NCI-H524 (cell line): ENCODE measurements at places on chromosomes 7 and 10.
A peak's percentile ranks its signal among the peaks of the same experiment; 100 is the strongest.

DNA sequence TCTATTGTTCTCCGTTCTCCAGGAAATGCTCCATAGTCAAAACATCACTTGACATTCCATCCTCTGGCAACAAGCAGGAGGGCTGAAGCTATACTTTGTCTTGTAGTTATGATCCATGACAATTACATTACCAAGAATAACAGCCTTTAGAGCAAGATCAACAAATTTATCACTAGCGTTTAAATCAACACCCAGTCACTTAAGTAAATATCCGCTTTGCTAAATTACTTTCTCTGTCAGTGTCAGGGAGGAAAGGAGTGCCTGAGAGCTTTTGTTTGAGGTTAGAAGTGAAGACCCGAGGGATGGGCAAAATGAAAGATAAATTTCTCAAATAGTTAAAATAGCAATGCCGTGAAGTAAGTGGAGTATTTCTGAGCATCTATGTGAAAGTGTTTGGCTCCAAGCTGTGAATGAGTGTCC lies 236.1 kb upstream of the BMPER start:
- no peak for DNase-seq

GRCh38 chr10:90644165-90644564 lies 213.7 kb downstream of the HTR7 start:
- no peak for DNase-seq

- no peak for DNase-seq
Observed at GRCh38 chr7:37957221-37957970, 37.0 kb downstream of the EPDR1 start.

GRCh38 chr10:86295351-86295750 lies 71.2 kb downstream of the GRID1 start:
- DNase-seq = no peak

DNA sequence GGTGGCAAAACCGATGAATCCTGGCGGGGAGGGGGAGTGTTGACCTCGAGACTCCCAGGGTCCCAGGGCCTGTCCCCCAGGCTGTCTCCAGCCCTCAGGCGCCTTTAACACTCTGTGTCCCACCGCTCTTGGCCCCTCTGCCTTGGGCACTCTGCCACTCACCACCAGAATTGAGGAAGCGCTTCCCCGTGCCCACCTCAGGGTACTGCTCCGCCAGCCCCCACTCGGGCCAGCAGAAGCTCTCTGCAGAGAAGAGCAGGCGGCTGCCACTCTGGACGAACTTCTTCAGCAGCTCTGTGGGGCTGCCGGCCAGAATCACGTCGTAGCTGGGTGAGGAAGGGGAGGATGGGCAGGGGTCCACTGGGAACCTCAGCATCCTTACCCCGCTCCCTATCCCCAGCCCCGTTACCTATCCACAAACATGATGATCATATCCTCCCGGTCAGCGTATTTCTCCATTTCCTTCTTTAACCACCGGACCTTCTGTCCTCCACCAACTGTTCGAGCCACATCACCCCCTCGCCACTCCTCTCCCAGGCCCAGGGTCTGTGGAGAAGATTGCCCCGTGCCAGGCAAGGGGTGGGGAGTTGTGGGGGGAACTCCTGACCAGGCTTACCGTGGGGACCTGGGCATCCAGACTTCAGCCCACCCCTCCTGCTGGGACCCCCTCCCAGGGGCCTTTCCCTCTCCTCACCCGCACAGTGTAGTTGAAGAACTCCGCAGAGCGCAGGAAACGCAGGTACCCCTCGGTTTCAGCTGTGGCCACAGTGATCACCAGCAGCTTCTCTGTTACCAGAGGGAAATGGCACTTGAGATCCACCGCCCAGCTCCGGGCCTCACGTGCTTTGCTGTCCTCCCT lies 1.2 kb downstream of the PLOD3 start:
- DNase-seq = no peak

DNA sequence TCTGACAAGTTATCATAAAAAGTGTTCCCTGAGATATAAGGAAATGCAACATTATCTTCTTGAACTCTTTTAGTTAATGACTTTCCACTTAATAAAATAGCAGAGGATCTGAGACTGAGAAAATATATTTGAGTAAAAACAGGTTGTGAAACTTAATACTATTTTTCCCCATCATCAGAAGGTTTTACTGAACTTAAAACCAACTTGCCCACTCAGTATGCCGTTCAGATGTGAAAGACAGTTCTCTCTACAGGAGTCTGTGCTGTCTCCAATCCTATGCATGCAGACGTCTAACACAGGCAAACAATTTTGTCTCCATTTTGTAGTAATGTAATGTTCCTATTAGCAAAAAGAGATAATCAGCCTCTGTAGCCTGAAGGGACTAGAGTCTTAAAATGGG lies 38.2 kb upstream of the CYP2C18 start:
- DNase-seq = no peak

- DNase-seq = no peak
Observed at GRCh38 chr7:41872966-41873365, 170.1 kb upstream of the INHBA start.

GRCh38 chr7:99490878-99491277 lies 9.2 kb downstream of the ZNF394 start:
- DNase-seq = no peak

- DNase-seq = peak; percentile 59
Observed at GRCh38 chr7:90455163-90456030, 14.0 kb upstream of the PTTG1IP2 start.

GRCh38 chr7:154503962-154504550 lies 451.9 kb downstream of the DPP6 start:
- no peak for DNase-seq

- DNase-seq = no peak
Observed at GRCh38 chr7:132059141-132059540, 502.7 kb upstream of the PODXL start.

DNA sequence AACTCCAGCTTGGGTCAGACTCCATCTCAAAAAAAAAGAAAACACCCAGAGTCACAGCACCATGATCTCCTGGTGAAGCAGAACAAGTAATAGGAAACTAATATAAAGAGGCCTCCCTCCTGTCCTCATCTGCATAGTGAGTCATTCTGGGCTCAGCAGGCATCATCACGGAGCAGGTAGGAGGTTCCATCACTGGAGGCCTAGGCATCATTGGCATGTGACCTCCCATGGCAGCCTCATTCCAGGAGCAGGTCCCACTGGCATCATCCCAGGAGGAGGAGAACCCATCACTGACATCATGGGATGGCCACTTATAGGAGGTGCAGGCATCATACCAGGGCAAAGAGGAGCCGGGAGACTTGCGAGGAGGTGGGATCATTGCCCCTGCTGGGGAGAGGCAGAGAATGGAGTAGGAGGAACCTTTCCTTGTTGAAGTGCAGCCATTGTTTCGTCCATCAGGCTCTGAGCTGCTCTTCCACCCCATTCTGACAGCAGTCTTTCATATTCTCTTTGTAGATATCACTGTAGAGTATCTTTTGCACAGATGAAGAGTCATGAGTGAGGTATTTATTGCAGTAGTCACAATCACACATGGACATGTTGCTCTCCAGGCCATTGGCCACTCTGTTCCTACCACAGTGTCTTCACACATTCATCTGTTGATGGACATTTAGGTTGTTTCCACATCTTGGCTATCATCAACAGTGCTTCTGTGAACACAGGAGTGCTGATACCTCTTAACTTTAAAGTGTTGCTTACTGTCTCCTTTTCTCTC lies 73.8 kb downstream of the OSBPL3 start:
- DNase-seq = no peak

GRCh38 chr10:132614431-132615340 lies 77.1 kb downstream of the INPP5A start:
- DNase-seq = no peak

GRCh38 chr10:124348801-124349200 lies 69.9 kb downstream of the OAT start:
- DNase-seq = no peak

DNA sequence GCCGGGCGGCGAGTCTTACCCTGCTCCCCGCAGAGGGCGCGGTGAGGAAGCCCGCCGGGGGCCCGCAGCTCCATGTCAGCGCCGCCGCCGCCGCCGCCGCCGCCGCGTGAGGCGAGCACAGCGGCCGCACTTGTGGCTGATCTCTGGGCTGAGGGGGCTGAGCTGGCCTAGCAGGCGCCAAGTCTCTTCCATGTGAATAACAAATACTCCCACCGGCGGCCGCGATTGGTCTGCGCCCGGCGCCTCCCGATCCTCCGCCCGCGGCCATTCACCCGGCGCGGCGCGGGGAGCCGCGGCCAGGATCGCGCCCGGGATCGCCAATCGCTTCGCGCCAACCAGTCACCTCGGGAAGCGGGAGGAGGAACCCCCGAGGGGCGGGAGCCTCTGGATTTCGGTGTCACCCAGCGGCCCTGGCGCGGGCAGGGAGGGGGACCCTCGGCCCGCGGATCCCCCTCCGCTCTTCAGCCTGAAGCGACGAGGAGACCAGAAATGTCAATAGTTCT lies at the start of gene GRM8:
GRM8 (minus strand) TSS at position 164 of the 503 bp plus-strand sequence.
- peak; percentile 74 for DNase-seq

DNA sequence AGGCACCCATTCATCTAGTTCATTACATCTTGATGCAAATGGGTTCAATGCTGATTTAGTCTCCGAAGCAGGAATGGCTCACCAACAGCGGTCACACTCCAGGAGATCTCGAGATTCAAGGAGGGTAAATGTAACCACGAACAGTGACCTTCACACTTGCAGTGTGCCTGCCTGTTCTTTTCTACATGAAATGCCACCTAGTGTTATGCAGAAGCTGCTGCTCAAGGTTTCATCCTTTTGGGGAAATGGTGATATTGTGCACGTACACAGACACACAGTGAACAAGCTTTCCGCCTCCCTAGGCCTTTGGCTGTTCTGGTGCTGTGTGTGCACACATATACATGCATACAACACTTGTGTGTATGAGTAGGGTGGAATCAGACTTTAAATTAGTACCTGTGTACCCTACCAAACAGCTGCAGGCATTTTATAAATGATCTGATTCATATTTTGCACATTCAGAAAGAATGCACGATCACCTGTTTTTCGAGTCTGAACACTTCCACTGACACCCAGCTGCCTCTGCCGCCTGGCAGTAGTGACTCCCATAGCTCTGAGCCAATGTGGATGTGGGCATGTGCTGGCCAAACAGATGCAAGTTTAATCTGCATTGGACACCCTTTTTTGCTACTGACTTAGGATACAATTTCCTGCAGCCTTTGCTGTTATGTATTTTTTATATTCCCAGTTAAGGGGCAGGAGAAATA lies 100.5 kb downstream of the TACC2 start:
- no peak for DNase-seq

DNA sequence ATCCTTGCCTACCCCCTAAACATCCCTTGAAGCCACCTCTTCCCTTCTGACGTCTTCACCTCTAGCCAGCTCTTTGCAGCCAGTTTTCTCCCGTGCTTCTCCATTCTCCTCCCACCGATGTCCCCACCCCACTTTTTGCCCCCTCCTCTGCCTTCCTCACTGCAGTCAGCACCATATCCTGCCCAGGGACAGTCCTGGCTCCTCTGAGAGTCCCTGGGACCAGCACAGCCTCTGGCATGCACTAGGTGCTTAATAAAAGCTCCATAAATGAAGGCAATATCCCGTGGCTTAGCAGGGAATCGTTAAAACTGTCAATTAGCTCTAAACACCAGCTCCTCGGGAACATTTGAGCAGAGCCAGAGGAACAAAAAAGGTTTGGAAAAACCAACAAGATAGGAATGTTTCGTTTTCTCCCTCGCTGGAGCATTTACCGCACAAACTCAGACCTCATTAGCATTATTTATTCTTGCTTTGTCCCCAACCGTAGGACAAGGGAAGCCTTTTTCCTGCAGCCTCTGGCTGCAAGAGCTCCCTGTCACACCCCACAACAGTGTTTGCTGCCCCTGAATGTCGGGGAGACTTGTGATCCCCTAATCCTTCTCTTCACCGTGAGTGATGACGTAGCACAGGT lies 16.1 kb downstream of the MYL10 start:
- no peak for DNase-seq

- no peak for DNase-seq
Observed at GRCh38 chr7:16836481-16836880, 31.7 kb upstream of the AGR2 start.

DNA sequence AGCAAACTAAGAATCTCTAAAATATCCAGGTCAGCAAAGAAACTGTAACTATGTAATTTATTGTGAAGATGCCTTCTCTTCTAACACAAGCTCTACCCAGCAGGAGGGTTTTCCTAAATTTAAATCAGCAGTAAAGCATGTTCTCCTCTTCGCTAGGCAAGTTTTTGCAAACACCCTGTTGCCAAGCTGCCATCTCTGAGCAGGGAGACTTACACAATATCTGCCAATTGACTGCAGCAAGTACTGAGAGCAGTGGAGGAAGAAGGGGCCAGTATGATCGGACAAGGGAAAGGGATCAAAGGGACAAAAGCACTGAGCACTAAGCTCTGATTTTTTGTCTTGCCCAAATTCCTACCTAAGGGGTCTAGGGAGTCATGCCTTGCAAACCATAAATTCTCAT lies 16.0 kb upstream of the LANCL2 start:
- no peak for DNase-seq

GRCh38 chr7:38675494-38676106 lies 44.4 kb upstream of the AMPH start:
- peak; percentile 37 for DNase-seq

DNA sequence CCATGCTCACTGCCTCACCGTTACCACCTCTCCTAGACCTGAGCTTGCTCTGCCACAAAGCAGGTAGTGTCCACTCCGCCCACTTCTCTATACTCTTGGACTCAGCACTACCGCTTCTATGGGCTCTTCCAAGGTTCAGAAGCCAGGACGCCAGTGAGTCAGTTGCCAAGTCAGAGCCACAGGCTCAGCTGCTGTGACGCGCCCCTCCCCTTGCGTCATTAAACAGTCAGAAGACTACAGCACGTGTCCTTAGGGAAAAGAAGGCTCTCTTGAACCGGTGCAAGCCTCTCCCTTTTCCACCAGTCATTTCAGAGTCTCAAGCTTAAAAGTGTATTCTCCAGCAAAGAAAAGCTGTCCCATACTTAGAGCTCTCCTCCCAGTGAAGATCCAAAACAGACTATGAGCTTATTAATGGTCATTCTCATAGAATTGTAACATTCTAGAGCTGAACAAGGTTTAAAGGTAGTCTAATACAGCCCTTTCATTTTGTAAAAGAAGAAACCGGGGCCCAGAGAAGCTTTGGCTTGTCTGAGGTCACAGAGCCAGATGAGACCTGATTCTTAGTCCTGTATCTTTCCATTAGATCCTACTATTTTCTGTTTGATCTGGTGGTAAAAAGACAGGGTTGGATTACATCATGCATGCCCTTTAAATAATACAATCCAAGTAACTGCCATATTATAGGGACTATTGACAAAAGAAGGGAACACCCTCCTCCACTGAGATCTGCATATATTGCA lies 40.9 kb upstream of the MET start:
- no peak for DNase-seq

- DNase-seq = no peak
Observed at GRCh38 chr7:157553256-157553655, 216.5 kb downstream of the DNAJB6 start.
